Cortex of kidney (tissue), 1 donor: ENCODE measurements at places on chromosomes 3 and 15.

DNA sequence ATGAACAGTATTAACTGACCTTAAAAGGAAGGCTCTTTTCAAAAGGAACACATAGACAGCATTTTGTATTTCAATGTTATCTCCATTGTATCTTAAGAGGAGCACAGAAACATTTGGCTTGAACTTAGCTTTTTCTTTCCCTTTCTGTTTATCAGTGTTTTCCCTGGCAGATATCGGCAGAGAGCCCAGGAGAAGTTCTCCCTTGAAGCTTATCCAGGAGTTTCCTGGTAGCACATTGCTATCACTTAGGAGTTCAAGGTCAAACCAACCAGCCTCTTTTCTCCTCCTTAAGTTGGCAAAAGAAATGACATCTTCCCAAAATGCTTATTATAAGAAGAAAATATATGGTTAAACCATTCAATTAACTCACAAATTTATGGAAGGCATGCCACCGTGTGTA, 344.6 kb upstream of the UBE2E2 start:
- DNase-seq = no peak

GRCh38 chr15:90184786-90185704, 16.1 kb upstream of the SEMA4B start:
- peak; percentile 73 for DNase-seq

DNA sequence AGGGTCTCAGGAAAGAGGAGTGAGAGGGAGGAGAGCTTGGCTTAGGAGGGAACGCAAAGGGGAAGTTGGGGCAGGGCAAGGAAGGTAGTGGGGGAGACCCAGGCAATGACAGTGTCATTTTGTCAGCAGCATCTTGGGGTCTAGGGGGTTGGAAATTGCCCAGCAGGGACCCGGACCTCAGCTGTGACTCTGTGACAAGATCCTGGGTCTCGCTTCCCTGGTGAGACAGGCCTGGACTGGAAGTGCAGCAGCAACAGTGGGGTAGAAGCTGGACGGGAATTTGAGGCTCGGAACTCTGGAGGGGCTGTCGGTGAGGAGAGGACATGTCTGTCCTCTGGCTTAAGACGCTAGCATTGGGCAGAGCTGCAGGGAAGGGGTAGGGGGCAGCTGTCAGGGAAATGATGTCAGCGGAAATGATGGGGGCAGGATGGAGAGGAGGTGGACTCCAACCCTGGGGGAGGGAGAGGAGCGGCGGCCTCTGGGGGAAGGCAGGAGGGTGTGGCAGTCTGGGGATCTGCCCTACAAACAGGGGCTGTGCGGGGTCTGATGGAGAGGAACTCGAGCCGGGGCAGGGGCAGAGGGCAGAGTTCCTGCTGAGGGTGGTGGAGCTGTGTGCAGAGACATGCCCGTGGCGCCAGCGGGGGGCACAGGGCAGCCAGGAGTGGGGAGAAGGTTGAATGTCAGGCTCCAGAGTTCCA, 12.3 kb downstream of the ANPEP start:
- DNase-seq = no peak

DNA sequence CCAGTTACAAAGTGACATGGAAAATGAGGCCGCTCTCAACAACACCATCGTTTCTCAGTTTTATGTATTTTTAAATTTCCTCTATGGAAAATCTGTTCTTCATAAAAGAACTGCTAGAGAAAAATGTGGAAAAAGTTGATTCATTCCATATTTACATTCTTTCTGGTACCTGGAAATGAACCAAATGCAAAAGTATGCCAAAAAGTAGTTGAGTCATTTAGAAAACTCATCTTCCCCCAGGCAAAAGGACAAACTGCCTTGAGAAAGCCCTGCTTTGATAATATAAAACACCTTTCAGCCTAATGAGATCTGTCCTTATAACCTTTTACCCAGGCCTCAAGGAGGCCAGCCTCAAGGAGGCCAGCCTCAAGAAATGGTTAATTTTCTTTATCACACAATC, 283.0 kb upstream of the VEPH1 start:
- no peak for DNase-seq

DNA sequence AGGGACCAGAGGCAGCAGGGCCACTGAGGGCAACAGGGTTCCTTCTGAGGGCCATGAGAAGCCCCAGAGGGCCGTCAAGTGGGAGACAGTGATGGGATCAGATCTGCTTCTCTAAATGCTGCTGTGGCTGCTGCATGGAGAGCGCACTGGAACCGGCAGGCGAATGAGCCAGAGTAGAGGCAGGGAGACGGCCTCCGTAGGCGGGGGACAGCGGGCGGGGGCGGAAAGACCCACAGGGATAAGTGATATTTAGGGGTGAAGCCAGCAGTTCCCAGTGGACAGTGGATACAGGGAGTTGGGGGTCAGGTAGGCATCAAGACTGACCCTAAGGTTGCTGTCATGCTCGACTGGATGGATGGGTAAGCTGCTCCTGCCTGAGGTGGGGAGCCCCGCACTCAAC, 45.0 kb downstream of the GLDN start:
- no peak for DNase-seq

DNA sequence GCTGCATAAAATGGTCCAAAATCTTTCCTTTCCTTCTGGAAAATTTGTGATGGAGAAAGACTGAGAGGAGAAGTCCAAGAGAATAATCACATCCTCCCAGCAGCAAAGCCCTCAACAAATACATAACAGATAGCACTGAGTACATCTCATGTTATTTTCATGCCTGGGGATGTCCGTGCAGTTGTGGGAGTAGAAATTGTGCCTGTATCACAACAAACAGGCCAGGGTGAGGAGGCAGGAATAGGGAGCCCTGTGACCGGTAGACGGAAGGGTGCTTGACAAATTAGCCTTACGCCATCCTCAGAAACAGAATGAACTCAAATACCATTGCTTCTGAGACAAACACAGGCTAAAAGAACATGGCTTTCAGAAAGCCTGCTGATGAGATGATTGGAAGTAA, 333.2 kb upstream of the UMPS start:
- no peak for DNase-seq

- DNase-seq = no peak
Observed at GRCh38 chr3:112138219-112138969, 5.3 kb upstream of the GCSAM start.

DNA sequence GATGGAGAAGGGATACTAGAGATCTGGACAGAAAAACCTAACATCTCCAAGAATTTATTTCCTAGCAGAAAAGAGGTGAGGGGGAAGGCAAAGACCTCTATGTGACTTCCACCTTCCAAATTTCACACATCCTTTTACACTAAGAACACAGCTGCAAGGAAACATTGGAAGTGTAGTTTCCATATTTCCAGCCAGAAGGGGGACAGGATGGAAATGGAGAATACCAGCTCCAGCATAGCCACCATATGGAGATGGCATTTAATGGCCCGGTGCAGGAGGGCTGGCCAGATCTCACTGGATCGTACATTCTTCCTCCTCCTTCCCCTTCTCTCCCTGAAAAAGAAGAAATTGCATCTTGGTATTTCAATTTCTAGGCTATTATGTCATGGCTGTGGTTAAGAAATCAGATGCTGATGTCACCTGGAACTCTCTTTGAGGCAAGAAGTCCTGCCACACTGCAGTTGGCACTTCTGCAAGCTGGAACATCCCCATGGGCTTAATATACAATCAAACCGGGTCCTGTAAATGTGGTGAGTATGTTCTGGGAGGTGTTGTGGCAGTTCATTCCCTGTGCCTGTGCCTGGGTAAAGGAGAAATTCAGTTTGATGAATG, 36.9 kb upstream of the TF start:
- DNase-seq = no peak

DNA sequence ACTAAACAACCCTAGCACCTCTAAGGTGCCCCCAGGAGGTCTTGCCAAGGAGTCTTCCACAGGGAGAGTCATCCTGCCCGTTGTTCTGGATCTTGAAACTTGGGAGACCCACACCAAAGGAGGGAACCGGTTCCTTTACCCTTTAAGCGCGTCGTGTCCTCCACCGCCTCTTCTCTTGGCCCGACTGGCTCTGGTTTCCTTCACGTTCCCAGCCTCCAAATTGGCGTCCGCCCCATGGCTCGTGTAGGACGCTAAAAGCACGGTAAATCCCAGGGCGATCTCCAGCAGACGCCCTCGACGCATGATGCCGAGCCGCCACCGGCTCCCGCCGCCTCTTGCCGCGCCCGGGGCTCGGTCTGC, 1.1 kb downstream of the FBN1 start:
- DNase-seq = no peak

GRCh38 chr3:121998030-121998580, 23.9 kb downstream of the ILDR1 start:
- DNase-seq = no peak

- no peak for DNase-seq
Observed at GRCh38 chr3:89411201-89411600, 303.8 kb downstream of the EPHA3 start.

DNA sequence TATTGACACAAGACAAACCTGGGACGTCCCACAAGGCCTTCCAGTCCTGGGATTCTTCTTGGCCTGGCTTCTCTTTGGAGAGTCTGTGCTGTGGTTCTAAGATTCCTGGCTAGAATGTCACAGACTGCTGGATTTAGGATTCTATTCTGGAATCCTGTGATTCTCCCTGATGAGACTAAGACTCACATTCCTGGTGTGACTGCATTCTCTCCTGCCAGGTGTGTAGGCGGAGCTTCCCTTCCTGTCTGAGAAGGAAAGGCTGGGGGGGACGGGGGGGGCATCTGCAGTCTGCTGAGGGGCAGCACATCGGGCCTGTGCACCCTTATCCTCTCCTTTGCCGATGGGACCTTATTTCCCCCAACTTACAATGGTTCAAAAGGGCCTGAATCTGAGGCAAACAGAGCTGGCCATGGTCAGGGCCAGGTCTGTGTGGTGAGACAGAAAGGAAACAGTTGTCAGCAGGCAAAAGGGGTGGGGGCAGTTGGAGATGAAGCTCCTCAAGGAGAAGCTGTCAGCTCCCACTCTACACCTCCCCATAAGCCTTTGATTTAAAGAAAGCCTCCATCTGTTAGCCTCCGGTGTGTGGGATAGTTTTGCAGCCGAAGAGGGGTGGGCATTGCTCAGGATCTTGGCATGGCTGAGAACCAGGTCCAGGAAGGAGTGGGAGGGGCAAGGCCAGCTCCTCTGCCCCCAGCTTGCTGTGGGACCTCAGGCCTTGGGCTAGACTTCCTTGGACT, 30.9 kb downstream of the VIPR1 start:
- DNase-seq = no peak

GRCh38 chr3:81279481-81280379, 481.7 kb downstream of the GBE1 start:
- no peak for DNase-seq

DNA sequence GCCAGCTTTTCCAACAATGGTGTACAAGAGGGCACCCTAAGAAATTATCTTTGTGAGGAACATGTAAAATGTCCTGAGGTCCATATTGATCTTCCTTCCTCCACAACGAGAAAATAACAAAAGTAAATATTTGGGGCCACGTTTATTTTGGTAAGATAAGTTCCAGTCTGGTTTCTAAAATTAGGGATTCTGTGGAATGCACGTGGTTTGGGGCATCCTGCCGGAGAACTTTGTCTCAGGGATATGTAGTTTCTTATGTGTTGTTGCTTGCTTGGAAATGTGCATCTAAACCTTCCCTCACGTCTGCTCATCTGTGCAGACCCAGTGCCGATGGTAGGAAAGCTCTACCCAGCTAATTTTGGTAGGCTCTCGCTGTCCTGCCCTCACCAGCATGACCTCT, 62.8 kb downstream of the CTDSPL start:
- DNase-seq = no peak

GRCh38 chr3:65785065-65785645, 253.6 kb downstream of the MAGI1 start:
- no peak for DNase-seq

DNA sequence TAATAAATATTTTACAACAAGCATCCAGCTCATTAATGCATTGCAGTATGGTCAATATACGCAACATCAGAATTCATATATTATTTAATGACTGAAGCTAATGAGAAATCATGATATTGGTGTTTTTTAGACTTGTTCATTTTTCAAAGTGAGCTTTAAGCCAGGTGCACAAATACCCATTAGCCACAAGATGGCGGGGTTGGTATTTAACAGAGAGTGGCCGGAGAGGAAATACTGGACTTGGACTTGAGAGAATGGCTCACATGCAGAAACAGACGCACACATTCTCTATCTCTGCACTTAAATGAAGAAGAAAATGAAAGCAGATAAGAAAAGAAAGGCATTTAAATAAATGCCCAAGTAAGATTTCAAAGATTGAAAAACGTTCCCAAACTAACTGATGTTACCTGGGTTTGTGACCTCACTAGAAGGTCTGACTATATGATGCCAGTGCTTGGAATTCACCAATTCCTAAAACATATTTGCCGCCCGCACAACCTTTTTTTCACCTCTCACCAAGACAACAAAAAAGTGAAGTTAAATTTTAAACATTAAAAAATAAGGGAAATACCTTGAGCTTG, 21.2 kb upstream of the CRBN start:
- no peak for DNase-seq

GRCh38 chr3:14424711-14425580, 22.5 kb downstream of the SLC6A6 start:
- DNase-seq = no peak

DNA sequence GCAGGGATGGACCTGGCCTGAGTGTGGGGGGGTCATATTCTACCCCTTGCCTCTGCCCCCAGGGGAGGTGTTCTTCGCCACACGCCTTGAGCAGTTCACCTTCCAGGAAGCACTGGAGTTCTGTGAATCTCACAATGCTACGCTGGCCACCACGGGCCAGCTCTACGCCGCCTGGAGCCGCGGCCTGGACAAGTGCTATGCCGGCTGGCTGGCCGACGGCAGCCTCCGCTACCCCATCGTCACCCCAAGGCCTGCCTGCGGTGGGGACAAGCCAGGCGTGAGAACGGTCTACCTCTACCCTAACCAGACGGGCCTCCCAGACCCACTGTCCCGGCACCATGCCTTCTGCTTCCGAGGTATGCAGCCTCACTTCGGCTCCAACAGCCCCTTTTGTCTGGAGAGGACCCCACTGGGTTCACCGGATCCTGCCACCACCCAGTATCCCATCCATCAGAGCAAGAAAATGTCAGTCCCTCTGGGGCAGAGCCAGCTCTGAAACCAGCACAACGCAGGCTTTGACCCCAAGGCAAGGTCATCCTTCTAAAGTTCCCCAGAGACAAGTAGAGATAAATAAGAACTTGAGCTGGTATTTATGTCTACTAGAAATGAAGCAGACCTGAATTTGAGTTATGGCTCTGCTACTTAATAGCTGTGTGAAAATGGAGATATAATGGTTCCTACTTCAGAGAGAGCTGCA, 45.8 kb downstream of the HAPLN3 start:
- no peak for DNase-seq
